ENCODE measurements at places on chromosomes 11 and 22.
A peak's percentile ranks its signal among the peaks of the same experiment; 100 is the strongest.

DNA sequence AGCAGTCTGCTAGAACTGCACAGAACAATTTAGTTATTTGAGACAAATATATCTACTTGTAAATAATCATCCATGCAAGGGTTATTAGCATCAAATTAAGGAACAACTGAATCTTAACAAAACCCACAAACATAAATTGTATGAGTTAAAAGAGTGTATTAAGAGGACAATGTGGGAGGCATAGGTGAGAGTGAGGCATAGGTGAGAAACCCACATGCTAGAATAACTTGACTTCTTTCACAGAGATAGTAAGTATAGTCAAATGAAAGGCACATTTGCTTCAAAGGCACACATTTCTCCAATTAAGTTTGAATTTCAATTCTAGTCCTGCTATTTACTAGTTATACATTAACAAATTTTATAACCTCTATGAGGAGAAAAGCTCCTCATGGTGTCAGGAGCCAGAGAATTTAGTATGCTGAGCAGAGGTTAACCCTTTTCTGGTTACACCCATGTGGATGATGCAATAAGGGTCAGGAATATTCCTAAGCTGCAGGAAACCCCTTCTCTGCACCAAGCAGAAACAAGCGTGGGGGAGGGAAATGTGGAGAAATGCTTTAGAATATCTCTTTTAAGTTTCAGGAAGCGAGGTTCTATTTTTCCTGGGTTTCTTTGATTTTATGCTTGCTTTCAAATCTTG, 264.2 kb downstream of the GRM5 start:
- no peak for DNase-seq

- no peak for DNase-seq
These were observed 98.3 kb upstream of the TP53AIP1 start for GRCh38 chr11:129040934-129041333.

- no peak for DNase-seq
These were observed 29.3 kb downstream of the KIAA0930 start for GRCh38 chr22:45211435-45211834.

DNA sequence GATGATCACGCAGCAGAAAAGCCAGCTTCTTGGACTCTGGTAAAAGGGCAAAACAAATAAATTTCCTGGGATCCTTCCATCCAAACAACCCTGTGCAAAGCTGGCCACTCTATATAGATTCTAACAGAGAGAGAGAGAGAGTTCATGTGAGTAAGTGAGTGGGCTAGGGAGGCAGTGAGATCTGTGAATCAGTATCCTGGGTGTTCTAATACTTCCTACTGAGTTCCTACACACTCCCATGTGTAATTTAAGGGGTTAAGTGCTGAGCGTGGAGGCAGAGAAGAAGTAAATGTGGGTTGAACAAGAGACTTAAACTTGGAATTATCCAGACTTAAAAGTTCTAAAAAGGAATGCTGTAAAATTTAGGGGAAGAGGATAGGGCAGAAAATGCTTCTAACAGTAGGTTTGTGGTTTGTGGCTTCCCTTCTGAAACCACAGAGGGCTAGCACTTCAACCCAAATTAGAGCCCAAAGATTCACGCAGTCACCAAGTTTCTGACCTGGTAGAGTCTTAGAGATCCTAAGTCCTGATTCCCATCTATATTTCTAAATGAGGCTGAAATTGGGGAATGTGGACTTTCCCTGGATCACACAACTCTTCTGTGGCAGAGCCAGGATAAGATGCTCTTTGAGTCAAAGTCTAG, 413.9 kb downstream of the TENM4 start:
- no peak for DNase-seq

DNA sequence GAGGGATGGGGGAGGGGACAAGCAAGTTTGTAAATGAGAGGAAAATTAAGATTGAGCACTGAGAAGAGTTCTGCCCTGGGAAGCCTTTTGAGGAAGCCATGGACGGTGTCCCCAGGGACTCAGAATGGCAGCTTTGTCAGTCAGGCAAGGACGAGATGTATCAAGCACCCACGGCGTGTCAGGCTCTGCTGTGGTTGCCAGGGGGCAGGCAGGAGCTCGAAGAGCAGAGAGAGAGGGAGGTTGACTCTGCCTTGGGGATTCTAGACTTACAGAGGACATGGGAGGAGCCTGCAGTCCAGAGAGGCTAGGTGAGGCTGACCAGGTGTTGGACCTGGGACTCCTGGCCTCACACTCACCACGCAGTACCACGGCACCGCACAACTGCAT, 29.1 kb upstream of the SYT7 start:
- no peak for DNase-seq

DNA sequence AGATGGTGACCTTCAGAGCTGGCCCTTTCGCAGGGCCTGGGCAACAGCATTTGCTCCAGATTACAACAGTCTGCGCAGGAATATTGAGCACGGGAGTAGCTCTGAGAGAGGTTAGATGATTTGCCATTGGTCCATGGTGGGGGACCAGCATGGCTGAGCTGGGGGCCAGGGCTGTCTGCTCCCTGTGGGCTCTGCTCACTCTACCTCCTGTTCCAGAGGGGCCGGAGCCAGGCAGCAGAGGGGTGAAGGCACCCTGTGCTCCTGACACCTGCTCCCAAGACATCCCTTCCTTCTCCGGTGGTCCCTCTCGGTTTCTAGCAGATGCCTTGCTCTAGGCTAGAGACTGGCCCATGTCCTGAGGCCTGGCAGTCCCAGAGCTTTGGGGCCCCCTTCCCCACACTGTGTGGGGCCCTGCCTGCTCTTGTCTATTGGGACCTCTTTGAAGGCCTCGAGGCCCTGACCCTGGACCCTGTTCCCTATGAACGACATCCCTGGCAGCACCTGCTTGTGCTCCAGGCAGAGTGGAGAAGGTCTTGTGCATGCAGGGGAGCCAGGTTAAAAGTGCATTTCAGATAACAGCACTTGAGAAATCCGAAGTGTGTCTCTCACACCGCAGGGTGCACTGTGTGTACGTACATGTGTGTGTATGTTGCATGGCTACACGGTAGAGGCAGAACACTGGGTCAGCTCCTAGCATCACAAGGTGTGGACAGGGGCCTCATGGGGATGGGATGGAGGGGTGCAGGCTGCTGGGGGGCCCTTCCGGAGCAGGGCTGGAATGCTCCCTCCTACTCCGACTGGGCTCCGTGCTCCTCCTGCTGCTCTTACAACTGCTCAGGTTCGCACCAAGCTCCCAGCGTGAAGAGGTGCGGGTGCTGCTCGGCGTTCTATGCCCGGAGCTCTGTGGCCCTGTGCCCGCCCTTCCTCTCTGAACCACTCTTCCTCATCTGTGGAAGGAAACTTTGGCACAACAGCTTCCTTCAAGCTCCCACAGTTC, 123.3 kb upstream of the B3GAT1 start:
- no peak for DNase-seq

DNA sequence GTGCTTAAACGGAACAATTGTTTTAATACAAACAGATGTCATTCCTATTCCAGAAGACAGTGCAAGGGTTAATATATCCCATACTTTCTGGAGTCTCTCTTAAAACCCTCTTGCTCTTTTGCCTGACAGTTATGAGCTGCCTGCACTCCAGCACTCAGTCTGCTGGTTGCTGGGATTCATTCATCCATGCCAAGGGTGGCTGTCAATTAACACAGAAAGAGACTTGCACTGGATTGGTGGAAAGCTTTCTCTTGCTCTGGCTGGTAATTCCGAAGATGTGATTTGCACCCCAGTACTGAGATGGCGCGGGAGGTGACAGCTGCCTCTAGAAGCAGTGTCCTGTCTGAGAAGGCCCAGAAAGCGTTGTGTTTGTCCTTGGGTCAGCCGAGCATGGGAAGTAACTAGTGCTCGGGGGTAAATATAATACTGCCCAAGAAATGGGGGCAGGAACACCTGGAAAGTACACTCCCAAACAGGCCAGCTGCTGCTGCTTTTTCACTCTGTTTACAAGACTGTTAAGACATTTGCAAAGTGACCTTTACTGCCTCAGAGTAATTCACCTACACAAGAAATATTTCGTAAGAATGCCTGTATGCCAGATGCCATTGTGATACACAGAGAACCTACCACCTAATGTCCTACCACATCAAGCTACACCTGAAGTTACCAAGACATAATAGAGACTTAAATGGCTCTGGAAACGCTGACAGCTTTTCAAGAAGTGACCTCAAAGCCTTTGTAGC, 20.5 kb downstream of the SCUBE2 start:
- no peak for DNase-seq

GRCh38 chr11:45860348-45860747, 13.1 kb downstream of the CRY2 start:
- no peak for DNase-seq

GRCh38 chr22:36808721-36809344, 8.0 kb downstream of the PVALB start:
- no peak for DNase-seq

DNA sequence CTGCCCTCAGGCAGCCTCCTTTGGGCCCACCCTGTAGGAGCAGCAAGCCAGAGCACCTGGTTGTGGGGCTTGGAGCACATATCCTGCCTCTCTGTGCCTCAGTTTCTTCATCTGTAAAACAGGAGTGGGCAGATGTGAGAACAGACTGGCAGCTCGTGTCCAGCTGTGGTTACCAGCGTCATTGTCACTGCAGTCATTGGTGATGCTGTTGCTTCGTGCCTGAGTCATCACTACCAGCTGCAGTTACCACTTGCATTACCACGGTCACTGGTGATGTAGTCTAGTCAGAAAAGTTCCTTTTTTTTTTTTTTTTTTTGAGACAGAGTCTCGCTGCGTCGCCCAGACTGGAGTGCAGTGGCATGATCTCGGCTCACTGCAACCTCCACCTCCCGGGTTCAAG, 20.4 kb downstream of the RSPH14 start:
- no peak for DNase-seq

- DNase-seq = no peak
These were observed 15.5 kb downstream of the DGCR8 start for GRCh38 chr22:20095521-20095920.

DNA sequence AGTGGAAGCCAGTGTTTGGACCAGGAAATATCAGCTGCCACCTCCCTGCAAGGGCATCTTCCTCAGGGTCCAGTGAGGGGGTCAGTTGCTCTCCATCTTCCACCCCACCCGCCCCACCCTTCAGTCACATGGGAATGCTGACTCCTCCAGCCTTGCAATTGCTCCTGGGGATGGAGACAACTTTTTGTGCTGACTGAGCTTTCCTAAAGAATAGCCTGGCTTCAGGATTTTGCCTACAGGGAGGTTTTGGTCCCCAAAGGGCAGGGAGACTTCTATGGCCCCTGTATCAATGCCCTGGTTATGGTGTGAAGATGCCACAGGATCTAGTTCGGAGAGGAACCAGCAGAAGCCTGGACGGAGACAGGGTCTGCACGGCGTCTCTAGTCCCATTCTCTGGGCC, 124.0 kb upstream of the LMO1 start:
- no peak for DNase-seq

DNA sequence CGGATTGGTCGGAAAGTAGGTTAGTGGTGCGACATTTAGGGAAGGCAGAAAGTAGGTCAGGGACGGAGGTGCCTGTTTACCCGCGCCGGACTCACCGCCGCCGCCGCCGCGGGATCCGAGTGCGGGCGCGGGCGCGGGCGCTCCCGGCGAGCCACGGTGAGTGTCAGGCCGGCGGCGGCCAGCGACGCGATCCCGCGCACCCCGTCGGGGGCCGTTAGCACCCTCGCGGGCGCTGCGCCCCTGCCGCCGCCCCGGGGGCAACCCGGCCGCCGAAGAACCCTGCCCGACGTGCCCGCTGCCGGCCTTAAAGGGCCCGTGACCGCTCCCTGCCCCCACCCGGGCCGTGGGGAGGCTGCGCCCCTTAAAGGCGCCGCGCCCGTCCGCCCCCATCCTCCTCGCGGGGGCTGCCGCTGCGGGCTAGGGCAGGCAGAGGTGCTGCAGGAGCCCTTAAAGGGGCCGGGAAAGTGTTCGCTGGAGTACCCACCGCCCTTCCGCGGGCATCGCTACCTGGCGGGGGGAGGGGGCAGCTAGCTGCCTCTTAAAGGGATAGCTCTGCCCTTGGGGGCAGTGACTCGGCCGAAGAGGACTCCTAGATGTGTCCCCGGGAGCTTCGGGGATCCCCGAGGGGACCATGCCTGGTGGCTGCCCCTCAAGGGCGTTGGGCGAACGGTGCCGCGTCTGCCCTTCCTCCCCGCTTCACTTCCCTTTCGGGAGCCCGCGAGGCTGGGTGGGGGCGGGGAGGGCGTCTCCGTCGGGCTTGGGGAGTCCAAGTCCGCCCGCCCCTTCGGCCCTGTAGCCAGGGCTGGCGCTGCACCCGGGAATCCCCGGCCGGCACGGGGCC, at the start of gene BMAL1:
TSS of gene BMAL1 (plus strand) at position 23 of the 841 bp plus-strand sequence. CDS start 76,519 bp downstream, outside the sequence.
- DNase-seq = peak; percentile 13

Data from stimulated activated CD8-positive, alpha-beta memory T cell treated with anti-CD3 and anti-CD28 coated beads, Interleukin-7, amount 100 ng/mL, for 1 hour (primary cell).